ENCODE measurements at places on chromosomes 2 and 18.

GRCh38 chr2:137964859-137965459, 686 bp downstream of the HNMT start:
- no peak for DNase-seq

GRCh38 chr2:156765043-156765442, 328.9 kb downstream of the GPD2 start:
- no peak for DNase-seq

GRCh38 chr2:74552914-74553811, 579 bp downstream of the LOXL3 start:
- no peak for DNase-seq

DNA sequence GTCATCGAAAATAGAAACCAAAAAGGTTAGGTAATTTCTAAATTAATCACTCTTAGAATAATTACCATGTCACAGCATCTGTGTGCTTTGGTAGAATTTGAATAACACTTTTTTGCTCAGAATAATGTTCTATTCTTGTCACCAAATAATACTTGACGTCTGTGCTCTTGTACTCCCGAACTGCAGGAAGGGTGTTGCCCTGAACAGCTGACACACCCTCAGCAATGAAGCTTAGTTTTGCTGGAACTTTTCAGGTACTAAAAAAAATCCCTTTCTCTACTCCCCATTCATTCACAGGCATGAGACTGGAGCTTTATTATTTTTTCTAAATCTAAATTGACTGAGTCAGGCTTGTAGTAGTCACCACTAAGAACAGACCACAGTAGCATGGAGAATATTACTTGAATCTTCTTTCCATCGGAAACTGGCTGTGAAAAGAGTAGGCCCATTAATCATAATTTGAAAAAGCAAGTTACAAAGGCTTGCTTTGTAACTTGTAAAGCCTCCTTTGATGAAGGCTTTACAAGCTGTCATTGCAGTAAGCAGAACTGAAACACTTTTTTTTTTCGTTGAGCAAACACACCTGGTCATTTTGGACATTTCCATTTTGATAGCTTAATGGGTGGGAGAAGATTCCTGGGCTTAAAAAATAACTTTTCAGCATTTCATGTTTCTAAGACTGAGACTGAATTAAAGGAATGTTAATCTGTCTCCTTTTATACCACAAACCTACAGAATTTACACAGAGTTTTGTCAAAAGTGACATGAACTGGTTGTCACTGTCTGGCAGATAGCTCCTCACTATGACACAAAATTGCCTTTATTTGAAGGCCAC, 70.3 kb upstream of the PELI1 start:
- DNase-seq = no peak

- DNase-seq = no peak
Measured at GRCh38 chr2:61793389-61793836, 60.4 kb downstream of the FAM161A start.

DNA sequence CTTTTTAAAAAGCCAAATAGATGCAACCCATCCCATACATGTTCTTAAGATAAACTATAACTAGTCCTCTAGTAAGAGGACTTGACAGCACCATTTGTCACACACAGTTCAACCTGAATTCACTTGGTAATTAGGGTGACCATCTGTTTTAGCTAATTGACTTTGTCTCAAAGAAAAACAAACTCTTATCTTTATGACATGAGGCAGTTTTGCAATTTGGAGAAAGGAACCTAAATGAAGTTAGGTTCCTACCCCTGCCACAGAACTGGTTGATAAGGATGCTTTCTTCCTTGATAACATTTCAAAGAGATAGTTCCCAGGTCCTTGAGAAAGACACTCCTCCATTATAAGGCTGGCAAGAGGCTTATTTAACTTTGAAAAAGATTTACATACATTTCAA, 57.4 kb upstream of the LRRTM1 start:
- DNase-seq = no peak

GRCh38 chr18:9172506-9173127, 36.0 kb downstream of the ANKRD12 start:
- DNase-seq = no peak

GRCh38 chr2:85506768-85507181, 32.2 kb upstream of the MAT2A start:
- DNase-seq = no peak

GRCh38 chr18:73940721-73941120, 206.9 kb downstream of the FBXO15 start:
- DNase-seq = no peak

DNA sequence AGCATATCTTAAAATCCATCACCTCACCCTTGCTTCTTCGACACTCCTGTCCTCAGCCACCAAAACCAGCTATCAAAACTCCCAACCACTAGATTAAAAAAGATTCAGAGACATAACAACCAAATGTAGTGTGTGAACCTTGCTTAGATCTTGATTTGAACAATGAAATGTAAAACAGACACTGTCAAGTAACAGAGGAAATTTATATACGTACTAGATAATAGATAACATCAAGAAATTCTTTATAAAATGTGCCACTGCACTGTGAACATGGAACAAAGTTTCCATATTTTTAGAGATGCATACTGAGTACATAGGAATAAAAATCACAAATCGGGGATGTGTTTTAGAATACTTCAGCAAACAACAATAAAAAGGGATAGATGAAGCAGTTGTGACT, 86.0 kb downstream of the THADA start:
- DNase-seq = no peak

- DNase-seq = no peak
Measured at GRCh38 chr2:137590102-137590501, 374.2 kb upstream of the HNMT start.

- no peak for DNase-seq
Measured at GRCh38 chr2:152348388-152348787, 13.4 kb downstream of the FMNL2 start.

GRCh38 chr2:7031547-7032245, 114.5 kb downstream of the RNF144A start:
- DNase-seq = no peak

DNA sequence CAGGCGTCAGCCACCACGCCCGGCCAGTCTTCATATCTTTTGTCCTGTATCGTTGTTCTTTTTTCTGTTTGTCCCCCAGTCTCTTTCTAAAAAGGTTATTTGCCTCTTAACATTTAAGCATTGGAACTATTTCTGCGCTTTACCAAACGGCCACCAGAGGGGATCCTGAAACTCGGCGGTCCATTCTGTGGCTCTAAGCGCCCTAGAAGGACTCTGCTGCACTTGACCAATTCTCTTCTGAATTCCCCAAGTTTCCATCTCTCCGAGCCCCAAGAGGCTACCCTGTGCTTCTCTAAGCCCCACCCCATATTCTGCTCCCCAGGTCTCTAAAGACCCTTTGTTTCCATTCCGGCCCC, 33.1 kb upstream of the REG3G start:
- no peak for DNase-seq

DNA sequence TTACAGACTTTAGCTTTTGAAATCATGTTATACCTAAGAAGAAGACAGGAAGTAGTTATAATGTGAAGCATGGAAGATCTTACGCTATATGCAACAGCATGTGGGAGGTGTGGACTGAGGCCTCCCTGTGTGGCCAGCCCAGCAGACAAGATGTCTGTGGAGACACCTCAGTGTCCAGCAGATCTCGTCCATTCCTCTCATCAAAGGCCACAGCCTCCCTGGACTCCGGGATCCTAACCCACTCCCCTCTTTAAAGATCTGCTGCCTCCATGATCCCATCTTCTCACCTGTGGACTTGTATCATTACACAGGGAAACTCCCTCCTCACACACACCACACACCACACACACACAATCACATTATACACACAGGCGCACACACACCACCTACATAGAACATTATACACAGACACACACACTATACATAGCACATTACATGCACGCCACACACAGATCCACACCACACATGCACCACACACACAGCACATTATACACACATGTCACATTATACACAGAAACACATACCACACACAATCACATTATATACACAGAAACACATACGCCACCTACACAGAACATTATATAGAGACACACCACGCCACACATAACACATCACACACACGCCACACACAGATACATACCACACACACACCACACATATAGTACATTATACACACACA, 89.5 kb downstream of the PXDN start:
- no peak for DNase-seq

DNA sequence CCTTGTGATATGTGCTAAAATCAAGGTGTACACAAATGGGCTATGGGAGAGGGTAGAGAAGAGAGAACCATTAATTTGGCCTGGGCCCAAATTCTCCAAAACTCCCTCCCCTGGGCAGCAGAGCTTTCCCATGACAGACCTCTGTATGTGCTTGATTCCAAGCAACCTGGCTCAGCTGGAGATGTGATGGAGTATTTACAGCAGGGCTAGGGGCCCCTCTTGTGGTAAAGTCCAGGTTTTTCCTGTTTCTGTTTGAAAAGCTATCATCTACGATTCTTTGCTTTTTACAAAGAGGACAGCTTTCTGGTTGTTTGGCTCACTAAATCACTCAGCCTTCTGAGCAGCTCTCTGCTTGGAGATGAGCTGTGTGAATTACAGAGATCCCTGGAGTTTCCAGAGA, 40.3 kb downstream of the KCNS3 start:
- DNase-seq = no peak

DNA sequence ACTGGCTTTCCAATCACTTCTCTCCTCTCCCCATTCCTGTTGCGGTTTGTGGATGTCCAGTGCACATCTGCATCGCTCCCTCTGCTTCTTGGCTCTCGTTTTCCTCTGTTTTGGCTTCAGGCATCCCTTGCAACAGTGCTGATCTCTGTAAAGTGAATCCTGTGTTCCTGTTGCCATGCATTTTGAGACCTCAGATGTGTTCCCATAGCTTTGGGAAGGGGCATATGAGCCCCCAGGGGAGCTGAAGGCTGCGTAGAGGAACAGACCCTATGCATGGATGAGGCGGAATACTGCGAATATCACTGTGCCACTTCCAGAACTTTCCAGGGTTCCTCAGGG, 168.4 kb upstream of the HAAO start:
- DNase-seq = no peak

DNA sequence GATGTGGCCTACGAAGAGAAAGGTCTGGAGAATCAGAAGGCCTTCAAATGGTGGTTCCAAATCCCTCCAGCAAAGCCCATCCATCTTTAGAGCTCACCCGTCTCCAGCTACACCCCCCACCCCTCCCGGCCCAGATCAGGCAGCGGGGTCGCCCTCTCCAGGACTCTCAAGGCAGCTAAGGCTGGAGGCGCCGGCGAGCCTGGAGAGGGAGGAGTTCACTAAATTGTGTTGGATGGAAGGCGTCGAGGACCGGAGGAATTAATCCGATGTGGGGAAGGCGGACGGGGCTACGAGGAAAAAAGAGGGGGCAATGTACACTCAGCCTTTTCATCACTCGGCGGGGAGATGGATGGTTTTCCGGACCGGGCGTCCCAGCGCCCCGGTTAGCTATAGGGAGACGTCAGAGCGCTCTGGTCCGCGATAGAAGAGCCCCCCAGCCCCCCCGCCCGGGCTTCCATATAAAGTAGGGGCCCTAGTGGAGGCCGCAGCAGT, at the start of gene GRP:
Gene GRP, plus strand, starts transcription at position 487 of the 492 bp plus-strand sequence. CDS start 108 bp downstream, outside the sequence.
- no peak for DNase-seq

- no peak for DNase-seq
Measured at GRCh38 chr18:13562494-13563029, 163.8 kb downstream of the FAM210A start.

DNA sequence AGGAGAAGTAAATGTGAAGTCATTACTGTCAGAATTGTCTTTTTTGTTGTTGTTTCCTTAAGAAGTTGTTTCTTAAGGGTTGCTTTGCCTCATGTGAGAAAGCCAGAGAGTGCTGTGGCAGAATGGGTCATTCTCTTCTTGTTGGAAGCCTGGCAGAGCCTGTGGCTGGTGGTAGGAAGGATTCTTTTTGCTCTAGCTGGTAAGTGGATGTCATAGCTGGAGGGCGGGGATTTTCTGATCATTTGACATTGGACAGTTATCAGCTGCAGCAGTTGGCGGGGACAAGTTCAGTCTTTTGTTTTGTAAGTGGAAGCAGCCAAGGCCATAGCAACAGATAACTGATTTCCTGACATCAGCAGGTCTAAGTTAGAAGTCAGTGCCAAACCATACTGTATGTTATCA, 5.5 kb upstream of the RMDN2 start:
- no peak for DNase-seq

DNA sequence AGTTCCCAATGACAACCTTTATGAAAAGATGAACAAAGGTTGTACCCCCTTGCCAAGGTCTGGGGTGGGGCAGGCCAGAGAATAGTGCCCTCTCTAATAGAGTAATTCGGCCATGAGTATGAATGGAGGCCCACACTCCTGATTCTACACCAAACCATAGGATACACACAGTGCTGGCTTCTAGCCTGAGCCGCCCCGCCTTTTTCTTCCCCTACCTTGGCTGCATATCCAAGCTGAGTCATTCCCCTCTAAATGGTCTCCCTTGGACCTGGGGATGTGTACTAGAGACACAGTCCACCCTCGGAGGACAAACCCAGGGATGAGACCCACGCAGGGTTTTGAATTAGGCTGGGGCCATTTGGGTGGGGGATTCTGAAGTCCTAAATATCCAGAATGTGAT, 107.2 kb upstream of the CAPN13 start:
- DNase-seq = no peak

- no peak for DNase-seq
Measured at GRCh38 chr2:226671141-226671676, 128.4 kb downstream of the IRS1 start.

DNA sequence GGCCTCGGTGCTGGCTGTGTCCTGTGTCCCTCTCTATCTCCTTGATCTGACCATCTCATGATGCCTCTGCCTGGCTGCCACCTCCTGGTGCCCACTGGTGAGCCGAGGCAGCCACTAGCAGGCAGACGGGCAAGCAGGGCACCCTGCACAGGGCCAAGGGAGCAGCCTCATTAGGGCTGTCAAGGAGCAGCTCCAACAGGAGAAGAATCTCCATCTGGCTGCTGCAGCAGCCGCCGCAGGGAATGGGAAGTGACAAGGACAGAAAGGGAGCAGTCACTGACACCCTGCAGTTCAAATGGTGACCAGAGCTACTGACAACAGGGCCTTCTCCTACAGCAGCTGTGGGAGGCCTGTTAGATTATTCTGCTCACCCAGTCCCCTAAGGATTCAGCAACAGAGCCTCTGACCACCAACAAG, 32.6 kb downstream of the ALPK2 start:
- no peak for DNase-seq

DNA sequence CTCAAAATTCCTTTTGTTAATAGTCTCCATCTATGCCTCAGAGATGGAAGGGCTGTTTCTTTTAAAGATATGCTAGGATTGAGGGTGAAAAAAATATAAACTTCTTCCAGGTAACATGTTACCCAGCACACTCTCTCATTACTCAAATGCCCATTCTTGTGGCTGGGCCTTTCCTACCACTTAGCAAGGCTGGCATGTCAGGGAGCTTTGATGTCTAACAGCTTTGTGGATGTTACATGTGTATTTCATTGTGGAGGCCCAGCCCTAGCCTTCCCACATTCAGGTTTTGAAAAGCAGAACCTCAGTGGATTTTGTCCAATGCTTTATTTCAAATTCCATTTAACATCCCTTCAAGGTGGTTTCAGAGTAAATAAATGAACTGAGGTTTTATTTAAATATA, 191.4 kb downstream of the EPHA4 start:
- no peak for DNase-seq

DNA sequence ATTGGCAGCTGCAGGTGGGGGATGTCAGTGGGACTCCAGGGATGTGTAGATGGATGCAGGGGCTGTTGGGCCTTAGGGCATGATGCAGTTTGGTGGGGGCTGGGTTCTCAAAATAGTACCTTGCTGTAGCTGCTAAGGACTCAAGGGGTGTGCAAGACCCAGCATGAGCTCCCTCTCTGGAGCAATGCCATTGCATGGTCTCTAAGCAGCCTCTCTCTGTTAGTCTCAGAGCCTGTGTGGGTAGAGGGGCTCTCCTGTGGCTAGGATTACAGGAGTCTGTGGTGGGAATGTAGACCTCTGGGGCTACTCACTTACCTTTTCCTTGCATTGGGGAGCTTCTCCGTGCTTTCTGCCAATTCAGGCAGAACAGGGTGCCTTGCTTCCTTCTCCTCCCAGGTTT, 228.9 kb downstream of the LPIN1 start:
- no peak for DNase-seq
